ENCODE measurements at places on chromosomes 5 and 9. TPM values are rescaled to one million over a fixed set of nuclear protein-coding genes. Genes with fewer than 3 reads are reported as not detected.

GRCh38 chr9:87580941-87581438, 83.3 kb downstream of the DAPK1 start:
- H3K4me1 ChIP-seq = no peaks in the 10 kb centered on the region
- DNase-seq = no peak
- H3K36me3 ChIP-seq = no peaks in the 10 kb centered on the region
- no peak overlapping the region for H3K27ac ChIP-seq

- H3K4me3 ChIP-seq = no peak overlapping the region
- no peak for DNase-seq
- H3K27me3 ChIP-seq = no peaks in the 10 kb centered on the region
- H3K4me1 ChIP-seq = no peaks in the 10 kb centered on the region
- no peaks in the 10 kb centered on the region for H3K36me3 ChIP-seq
These were observed 76.1 kb downstream of the SLC44A1 start for GRCh38 chr9:105320568-105320967.

- no peaks in the 10 kb centered on the region for H3K27me3 ChIP-seq
- no peaks in the 10 kb centered on the region for H3K4me1 ChIP-seq
- no peak for DNase-seq
- no peak overlapping the region for H3K27ac ChIP-seq
These were observed 8.8 kb upstream of the IGFBPL1 start for GRCh38 chr9:38432922-38433510.

DNA sequence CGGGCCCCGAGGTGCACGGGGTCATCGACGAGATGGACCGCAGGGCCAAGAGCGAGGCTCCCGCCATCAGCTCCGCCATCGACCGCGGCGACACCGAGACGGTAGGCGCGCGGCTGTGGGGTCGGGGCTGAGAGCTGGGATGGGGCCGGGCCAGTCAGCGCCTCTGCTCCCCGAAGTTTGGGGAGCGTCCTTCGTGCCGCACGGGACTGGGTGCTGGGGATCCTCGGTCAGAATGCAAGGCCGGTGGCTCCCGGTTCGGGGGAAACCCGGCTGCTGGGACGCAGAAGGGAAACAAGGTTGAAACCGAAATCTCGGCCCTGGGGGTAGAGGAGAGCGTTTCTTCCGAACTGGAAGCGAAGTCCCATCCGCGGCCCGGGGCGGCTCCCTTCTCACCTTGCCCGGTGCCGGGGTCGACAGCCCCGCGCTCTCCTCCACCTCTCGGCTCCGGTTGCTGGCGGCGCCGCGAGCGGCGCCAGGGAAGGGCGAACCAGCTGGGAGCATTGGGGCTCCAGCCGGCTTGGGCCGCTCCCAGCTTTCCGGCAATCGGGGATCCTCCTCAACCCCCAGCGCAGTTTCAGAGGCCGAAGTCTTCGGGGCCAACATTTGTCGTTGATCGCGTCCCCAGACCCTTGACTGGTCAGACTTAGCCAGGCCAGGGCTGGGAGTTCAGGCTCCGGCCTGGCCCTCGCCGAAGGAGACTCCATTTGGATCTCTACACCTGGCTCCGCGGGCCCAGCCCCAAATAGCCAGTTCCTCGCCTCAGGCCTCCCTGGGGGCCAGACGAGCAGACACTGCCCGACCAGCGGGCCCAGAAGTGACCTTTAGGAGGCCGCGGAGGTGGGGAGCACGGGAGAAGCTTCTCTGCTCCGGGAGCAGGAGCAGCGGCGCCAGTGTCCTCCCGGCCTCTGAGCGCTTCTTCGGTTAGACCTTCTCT, 1.1 kb downstream of the LHX2 start:
- H3K27ac ChIP-seq = no peak overlapping the region
- no peak for DNase-seq
- no peaks in the 10 kb centered on the region for H3K36me3 ChIP-seq
- no peak overlapping the region for H3K4me3 ChIP-seq
- no peaks in the 10 kb centered on the region for H3K4me1 ChIP-seq
- peaks cover 1% of the 10 kb centered on the region for H3K27me3 ChIP-seq

The KCNN2 gene
- total RNA-seq = 0.57 TPM

The TMEM171 gene
- not detected for total RNA-seq
